ENCODE measurements at places on chromosomes 7 and 10. TPM values are rescaled to one million over a fixed set of nuclear protein-coding genes. Genes with fewer than 3 reads are reported as not detected.

DNA sequence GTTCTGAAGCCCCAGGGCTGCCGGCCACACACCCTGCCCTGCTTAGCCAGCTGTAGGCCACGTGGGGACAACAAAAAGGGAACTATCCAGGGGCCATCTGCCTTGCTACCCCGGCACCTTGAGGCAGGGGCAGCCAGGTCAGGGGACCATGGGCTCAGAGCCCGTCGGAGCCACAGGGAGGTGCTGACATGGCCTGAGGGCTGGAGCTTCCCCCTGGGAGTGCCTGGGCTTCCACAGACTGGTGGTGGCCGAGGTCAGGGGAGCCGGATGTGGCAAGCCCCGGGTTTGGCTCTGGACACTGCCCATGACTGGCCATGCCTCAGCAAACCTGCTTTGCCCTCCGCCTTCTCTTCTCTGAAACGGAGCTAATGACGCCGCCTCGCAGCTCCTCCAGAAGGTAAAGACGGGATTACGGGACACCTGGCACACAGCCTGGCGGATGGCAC lies 178.5 kb downstream of the EBF3 start:
- DNase-seq: no peak

The HMX3 gene
- not detected for total RNA-seq

DNA sequence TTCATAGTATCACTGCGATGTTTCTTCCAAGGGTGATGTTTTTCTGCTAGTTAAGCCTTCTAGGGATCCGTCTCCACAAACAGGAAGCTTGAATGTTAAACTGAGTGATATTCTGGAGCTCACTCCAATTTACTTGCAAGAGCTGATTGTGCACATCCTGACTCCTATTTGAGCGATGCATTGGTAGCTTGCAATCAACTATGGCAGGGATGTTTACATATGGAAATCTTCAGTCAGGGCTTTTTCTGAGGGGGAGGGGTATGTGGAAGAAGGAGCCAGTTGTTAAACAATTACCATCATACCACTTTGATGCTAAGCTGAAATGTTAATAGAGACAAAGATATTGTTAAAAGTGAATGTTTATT lies 43.2 kb upstream of the NXPH1 start:
- DNase-seq: no peak

GRCh38 chr7:98556288-98556687 lies 60.8 kb upstream of the NPTX2 start:
- DNase-seq: no peak

GRCh38 chr7:6107924-6108323 lies 76.7 kb downstream of the ANKRD61 start:
- no peak for DNase-seq
